ENCODE measurements at places on chromosomes 1 and 21.

DNA sequence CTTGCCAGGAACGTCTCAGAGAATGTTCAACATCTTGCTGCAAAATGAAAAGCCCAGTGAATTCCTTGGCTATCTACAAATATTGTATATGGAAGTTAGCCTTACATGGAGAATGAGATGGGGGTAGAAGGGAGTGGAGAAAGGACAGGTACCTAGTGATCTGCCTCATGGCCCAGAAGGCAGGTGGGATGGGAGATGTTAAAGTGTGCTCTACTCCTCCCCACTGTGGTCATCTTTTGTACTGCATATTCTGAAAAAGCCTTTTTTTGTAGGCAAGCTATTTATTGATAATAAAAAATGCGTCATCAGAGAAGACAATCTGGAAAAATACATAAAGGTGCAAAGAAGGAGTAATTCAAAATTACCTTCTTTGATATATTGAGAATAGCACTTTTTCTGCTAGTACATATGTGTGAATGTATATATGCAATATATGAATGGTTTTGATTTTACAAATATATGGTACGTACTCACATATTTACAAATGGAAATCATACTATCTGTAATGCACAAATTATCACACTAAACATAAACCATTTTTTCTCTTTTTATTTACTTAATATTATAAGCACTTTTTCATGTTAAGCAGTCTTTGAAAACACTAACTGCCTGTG lies 19.1 kb upstream of the SLC5A9 start:
- DNase-seq: peak; percentile 11

DNA sequence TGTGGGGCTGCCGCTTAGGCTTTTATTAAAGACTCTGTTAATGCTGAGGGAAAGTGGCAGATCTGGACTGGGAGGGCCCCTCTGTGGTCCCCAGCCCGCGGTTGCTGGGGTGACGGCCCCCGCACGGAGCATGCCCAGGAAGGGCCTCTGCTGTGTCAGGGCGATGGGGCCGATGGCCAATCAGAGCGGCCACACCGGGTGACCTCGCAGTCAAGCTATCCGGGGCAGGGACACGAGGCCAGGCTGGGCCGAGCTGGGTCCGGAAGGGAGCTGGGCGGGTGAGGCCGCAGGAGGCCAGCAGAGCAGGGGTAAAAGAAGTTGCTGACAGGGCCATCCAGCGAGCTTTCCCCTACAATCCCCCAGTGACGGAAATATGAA lies 145.1 kb downstream of the CASZ1 start:
- no peak for DNase-seq

DNA sequence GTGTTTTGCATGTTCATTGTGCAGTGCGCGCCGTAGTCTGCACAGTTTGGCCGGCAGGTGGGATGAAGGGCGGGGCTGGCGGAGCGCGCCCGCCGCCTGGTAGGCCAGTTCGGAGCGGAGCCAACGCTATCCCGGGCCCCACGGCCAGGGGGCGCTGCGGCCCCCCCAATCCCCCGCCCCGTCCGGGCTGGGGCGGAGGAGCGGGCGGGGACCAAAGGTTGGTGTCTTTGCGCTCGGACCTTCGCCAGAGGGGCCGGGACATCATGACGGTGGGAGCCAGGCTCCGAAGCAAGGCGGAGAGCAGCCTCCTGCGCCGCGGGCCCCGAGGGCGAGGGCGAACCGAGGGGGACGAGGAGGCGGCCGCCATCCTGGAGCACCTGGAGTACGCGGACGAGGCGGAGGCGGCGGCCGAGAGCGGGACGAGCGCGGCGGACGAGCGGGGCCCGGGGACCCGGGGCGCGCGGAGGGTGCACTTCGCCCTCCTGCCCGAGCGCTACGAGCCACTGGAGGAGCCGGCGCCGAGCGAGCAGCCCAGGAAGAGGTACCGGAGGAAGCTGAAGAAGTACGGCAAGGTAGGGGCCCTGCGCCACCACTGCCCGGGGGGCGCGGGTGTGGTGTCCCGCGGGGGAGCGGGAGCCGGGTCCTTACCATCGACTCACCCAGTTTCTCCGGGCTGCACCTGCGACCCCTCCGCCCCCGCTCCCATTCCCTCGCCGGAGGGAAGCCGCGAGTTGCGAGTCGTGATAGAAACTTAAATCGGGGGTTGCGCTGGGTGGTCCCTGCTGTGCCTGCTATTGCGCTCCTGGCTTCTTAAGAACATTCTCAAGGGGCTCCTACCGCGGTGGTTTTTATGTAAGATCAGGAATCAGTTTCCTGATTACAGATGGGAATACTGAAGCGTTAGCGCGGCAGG lies at the start of gene C1orf115:
Gene C1orf115, plus strand, starts transcription at position 224 of the 913 bp plus-strand sequence. Its CDS starts 40 bp downstream, at position 264.
- DNase-seq: peak; percentile 40

DNA sequence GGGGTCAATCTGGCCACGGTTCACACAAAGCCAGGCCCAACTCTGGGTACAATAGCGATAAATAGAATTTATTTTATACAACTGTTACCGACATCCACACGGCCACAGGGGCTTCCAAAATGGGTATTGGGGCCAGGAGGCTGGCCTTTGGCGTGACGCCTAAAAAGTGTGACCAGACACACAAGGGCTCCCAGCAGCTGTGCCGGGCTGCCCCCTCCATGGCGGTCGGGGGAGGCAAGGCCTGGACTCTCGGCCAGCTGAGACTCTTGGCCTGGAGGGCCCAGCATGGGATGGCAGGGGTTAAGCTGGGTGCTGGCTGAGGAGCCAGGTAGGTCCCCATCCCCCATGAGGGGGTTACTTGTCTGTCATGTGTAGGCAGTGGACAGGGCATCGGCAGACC lies 73.0 kb downstream of the RAP1GAP start:
- no peak for DNase-seq

DNA sequence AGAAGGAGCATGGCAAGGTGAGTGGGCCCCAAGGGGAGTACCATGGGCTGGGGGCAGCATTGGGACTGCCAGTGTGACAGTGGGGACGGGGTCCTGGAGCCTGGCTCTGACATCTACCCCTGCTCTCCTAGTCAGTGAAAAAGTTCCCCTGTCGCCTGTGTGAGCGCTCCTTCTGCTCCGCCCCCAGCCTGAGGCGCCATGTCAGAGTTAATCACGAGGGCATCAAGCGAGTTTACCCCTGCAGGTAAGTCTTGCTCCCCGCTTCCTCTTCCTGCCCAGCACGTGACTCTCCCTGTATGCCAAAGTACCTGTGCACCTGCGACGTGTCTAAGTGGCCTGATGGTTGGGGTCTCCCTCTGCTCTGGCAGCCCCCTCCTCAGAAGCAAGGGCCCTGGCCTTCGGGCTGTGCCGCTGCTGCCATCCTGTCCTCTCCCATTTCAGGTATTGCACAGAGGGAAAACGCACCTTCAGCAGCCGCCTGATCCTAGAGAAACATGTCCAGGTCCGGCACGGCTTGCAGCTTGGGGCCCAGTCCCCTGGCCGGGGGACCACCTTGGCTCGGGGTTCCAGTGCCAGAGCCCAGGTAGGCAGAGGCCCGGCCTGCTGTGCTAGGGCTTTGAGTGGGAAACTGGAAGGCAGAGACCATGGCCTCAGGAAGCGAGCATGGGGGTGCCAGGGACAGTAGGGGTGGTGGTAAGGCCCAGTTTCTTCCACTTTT lies 8.1 kb downstream of the ZNF687 start:
- no peak for DNase-seq

DNA sequence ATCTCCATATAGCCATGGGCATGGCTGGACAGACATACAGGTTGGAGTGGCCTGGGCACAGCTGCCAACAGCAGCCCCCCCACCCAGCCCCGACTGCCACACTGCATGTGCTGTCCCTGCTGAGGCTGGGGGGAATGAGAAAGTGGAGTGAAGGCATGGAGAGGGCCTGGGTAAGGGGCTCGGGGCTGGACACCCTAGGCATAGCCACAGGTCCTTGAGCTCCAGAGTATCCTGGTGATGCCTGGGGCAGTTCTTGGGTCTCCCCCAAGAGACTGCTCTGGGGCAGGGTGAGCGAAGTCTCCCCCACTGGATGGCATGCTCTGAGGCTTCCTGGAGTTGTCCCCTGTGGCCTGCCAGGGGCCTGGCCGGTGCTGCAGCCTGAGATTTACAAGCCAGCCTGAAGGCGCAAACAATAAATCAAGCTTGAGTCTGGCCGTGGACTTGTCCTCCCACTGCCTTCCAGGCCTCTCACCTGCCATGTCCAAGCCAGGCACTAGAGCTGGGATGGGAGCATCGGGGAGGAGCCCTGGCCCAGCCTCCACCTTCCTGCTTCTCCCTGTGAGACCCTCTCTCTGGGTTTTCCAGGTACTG lies 53.6 kb downstream of the FOXO6 start:
- no peak for DNase-seq

DNA sequence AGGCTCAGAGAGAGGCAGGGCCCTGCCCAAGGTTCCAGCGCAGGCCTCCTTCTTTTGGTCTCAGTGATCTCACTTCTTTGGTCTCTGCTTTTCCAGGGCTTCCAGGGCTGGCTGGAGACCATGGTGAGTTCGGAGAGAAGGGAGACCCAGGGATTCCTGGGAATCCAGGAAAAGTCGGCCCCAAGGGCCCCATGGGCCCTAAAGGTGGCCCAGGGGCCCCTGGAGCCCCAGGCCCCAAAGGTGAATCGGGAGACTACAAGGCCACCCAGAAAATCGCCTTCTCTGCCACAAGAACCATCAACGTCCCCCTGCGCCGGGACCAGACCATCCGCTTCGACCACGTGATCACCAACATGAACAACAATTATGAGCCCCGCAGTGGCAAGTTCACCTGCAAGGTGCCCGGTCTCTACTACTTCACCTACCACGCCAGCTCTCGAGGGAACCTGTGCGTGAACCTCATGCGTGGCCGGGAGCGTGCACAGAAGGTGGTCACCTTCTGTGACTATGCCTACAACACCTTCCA lies 7.7 kb downstream of the C1QB start:
- no peak for DNase-seq
